ENCODE measurements at places on chromosomes 5 and 9. TPM values are rescaled to one million over a fixed set of nuclear protein-coding genes. Genes with fewer than 3 reads are reported as not detected.

Gene FCN1
- 1.8 TPM for total RNA-seq

Gene SPATA31C1
- not detected for total RNA-seq

Gene FOXD4L5
- total RNA-seq = 0.51 TPM

Gene MAPK9
- 28.3 TPM for total RNA-seq

Gene LCN9
- total RNA-seq = not detected

Gene HCN1
- total RNA-seq = not detected

Gene MEIKIN
- not detected for total RNA-seq

Gene MEGF9
- 12.5 TPM for total RNA-seq

- no peak overlapping the region for H3K27ac ChIP-seq
- no peaks in the 10 kb centered on the region for H3K36me3 ChIP-seq
- H3K4me3 ChIP-seq = no peak overlapping the region
- no peaks in the 10 kb centered on the region for H3K27me3 ChIP-seq
- H3K4me1 ChIP-seq = peaks cover 12% of the 10 kb centered on the region
Observed at GRCh38 chr5:62310426-62311143, 4.6 kb downstream of the KIF2A start.

DNA sequence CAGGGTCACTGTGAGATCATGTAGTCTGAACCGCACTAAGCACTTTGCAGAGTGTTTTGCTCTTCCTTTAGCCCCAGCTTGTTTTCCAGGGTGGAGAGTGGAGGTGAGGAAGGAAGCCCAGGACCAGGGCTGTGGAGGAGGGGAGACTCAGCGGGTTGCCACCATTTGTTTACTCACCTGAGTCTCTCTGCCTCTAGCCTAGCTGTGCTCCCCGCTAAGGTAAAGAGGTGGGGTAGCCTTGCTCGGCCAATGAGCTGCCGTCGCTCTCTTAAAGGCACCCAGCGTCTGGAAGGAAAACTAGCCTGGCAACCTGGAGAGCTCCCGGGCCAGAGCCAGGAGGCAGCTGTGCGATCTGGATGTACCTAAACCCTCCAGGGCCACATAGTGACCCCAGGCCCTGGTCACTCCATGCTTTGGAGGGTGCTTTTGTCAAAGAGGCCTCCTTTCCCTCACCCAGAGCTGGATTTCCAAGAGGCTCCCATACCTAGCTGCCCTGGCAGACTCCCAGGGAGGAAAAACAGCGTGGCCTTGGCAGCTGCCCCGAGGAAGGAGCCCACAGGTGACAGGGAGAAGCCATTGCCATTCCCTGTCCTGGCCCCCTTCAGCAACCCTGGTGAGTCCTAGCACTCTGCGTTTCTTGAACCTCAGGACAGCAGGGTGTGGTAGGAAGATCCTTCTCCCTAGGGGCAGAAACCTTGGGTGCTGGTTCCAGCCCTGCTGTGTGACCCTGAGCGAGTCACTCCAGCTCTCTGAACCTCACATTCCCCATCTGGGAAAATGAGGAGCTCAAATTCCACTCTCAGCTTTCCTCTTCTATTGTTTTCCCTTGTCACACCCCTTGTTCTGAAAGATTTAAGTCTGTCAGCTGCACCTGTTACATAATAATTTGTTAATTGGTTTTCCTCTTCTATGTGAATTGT lies 42.4 kb upstream of the LARP1 start:
- H3K4me1 ChIP-seq = peaks cover 4% of the 10 kb centered on the region
- DNase-seq = no peak
- H3K36me3 ChIP-seq = no peaks in the 10 kb centered on the region

DNA sequence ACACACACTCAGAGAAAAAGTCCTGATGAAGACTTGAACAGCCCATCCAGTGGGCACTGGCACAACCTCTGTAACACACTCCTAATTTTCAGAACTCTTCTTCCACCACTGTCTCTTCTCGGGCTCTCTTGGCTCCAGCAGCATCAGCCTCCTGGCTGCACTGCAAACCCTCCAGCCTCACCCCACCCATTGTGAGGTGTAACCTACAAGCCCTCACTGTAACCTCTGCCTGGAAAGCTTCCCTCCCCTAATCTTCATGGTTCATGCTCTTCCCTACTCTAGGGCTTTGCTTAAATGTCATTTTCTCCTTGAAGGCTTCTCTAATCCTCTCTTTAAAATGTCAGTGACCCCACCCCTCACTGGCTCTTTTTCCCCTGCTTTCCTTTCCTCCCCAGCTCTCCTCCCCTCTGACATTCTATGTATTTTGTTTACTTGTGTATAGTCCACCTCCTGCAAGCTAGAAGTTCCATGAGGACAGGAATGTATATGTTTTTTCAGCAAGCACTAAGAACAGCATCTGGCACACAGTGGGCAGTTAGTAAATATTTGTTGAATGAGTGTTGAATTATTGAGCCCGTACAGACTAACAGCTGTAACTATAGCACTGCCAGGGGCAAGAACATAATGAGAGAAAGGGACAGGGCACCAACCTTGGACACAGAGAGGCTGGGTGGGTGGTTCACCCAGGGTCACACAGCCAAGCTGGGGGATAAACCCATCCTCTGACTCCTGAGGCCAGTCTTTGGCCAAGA lies 76.4 kb downstream of the ESM1 start:
- no peak overlapping the region for H3K4me3 ChIP-seq
- H3K4me1 ChIP-seq = no peaks in the 10 kb centered on the region
- H3K36me3 ChIP-seq = no peaks in the 10 kb centered on the region
- H3K27ac ChIP-seq = no peak overlapping the region
- H3K27me3 ChIP-seq = no peaks in the 10 kb centered on the region

GRCh38 chr9:125240649-125240999 lies 519 bp downstream of the HSPA5 start:
- peak; percentile 13 for DNase-seq
- peaks cover 29% of the 10 kb centered on the region for H3K4me1 ChIP-seq
- H3K27me3 ChIP-seq = no peaks in the 10 kb centered on the region
- H3K36me3 ChIP-seq = peaks cover 38% of the 10 kb centered on the region

DNA sequence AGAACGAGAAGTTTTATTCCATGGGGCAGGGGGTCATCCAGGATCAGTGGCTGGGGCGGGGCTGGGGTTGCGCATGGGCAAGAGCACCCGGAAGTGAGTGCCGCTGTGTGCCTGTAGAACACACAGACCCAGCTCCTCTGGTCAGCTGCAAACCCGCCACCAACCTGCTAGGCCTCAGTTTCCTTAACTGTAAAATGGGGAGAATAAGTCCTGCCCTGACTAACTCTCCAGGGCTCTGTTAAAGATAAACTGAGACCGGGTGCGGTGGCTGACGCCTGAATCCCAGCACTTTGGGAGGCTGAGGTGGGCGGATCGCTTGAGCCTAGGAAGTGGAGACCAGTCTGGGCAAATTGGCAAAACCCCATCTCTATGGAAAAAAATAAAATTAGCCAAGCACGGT lies 152.2 kb downstream of the GABBR2 start:
- H3K36me3 ChIP-seq = no peaks in the 10 kb centered on the region
- no peak for DNase-seq
- H3K4me3 ChIP-seq = no peak overlapping the region
- no peaks in the 10 kb centered on the region for H3K4me1 ChIP-seq
- peaks cover 10% of the 10 kb centered on the region for H3K27me3 ChIP-seq

DNA sequence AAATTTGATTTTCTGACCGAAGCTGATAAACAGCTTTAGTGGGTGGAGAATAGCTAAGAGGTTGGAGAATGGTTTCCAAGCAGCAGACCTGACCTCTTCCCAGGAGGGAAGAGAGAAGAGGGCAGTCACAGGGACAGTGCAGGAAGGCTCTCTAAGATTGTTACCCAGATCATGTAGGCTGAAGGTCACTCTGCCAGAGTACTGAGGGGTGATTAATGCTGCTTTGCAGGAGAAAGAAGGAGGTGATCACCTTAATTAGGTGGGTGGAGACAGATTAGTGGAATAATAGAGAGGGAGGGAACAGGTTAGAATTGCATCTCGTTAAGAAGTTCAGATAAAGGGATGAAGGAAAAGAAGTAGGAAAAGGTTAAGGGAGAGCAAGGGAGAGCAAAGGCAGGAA lies 440.5 kb downstream of the BRINP1 start:
- no peak overlapping the region for H3K4me3 ChIP-seq
- H3K36me3 ChIP-seq = no peaks in the 10 kb centered on the region
- no peak for DNase-seq
- no peaks in the 10 kb centered on the region for H3K4me1 ChIP-seq

DNA sequence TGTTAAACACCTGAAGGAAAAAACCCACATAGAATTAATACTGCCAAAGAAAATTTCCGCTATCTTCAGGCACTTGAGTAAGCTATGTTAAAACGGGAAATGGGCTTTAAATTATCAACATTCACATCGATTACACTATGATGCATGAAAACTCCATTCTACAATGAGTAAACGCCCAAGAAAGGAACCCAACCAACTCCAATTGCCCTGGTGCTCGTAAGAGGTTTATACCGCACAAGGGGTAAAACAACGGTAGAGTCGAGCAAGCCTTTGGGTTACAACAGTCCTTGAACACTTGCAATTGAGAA lies 1.0 kb downstream of the AGTPBP1 start:
- DNase-seq = no peak
- H3K36me3 ChIP-seq = no peaks in the 10 kb centered on the region
- H3K27ac ChIP-seq = peak overlapping the region; percentile 72
- no peaks in the 10 kb centered on the region for H3K27me3 ChIP-seq
- peaks cover 11% of the 10 kb centered on the region for H3K4me1 ChIP-seq

DNA sequence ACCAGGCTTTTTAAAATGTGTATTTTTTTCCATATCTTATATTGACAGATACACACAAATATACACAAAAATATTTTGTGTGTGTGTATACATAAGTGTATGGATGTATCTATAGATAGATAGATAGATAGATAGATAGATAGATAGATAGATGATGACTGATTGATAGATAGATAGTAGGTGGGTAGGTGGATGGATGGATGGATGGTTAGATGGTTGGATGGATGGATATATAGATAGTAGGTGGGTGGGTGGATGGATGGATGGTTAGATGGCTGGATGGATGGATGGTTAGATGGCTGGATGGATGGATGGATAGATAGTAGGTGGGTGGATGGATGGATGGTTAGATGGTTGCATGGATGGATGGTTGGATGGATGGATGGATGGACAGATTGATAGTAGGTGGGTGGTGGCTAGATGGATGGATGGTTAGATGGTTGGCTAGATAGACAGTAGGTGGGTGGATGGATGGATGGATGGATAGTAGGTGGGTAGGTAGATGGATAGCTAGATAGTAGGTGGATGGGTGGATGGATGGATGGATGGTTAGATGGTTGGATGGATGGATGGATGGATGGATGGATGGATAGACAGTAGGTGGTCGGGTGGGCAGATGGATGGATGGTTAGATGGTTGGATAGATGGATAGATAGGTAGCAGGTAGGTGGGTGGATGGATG lies 156.2 kb downstream of the NR3C1 start:
- no peaks in the 10 kb centered on the region for H3K27me3 ChIP-seq
- DNase-seq = no peak
- no peak overlapping the region for H3K4me3 ChIP-seq
- no peak overlapping the region for H3K27ac ChIP-seq

DNA sequence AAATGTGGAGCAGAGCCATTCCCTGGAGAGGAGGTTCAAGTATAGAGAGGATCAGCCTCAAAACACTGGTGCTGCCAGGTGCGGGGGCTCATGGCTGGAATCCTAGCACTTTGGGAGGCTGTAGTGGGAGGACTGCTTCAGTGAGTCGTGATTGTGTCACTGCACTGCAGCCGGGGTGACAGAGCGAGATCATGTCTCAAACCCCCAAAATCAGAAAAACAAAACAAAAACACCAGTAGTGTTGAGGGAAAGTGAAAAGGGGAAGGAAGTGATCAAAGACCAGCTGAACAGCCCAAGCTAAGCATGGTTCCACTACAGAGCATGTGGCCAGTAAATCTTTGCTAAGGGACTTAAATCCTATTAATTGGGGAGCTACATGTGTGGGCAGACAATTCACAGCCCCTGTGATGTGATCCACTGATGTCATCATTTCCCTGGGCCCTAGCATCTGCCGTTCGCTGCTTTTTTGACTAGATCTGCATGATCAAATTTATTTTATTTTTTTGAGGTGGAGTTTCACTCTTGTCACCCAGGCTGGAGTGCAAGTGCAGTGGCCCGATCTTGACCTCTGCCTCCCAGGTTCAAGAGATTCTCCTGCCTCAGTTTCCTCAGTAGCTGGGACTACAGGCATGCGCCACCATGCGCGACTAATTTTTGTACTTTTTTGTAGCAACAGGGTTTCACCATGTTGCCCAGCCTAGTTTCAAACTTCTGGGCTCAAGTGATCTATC lies 2.7 kb upstream of the PCBD2 start:
- no peak overlapping the region for H3K4me3 ChIP-seq
- H3K27ac ChIP-seq = no peak overlapping the region
- DNase-seq = no peak
- H3K36me3 ChIP-seq = peaks cover 3% of the 10 kb centered on the region

DNA sequence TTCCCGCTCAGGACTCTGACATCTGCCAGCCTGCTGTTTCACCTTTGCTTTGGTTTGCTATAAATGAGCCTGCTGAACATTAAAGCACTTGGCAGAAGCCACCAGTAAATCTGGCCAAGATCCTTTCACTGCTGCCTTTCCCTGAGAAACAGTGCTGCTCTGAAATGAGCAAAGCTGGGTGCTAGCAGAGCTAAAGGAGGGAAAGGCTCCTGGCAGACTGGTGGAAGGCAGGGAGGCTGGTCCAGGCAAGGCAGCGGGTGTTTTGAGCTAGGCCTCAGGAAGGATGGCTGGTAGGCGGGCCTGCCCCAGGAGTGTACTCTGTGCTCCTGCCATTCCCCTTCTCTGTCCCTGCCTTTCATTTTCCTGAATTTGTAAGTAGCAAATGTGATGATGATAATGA lies 52.5 kb upstream of the PTGS1 start:
- H3K27ac ChIP-seq = no peak overlapping the region
- peaks cover 37% of the 10 kb centered on the region for H3K36me3 ChIP-seq
- H3K27me3 ChIP-seq = no peaks in the 10 kb centered on the region
- no peak for DNase-seq
- H3K4me1 ChIP-seq = no peaks in the 10 kb centered on the region
- H3K4me3 ChIP-seq = no peak overlapping the region

- no peak overlapping the region for H3K27ac ChIP-seq
- DNase-seq = no peak
- no peaks in the 10 kb centered on the region for H3K27me3 ChIP-seq
- no peaks in the 10 kb centered on the region for H3K36me3 ChIP-seq
Observed at GRCh38 chr5:3142261-3143027, 391.0 kb upstream of the IRX2 start.

- no peaks in the 10 kb centered on the region for H3K4me1 ChIP-seq
- no peaks in the 10 kb centered on the region for H3K27me3 ChIP-seq
- H3K27ac ChIP-seq = no peak overlapping the region
- no peaks in the 10 kb centered on the region for H3K36me3 ChIP-seq
- DNase-seq = no peak
Observed at GRCh38 chr5:16906255-16906654, 29.8 kb downstream of the MYO10 start.

DNA sequence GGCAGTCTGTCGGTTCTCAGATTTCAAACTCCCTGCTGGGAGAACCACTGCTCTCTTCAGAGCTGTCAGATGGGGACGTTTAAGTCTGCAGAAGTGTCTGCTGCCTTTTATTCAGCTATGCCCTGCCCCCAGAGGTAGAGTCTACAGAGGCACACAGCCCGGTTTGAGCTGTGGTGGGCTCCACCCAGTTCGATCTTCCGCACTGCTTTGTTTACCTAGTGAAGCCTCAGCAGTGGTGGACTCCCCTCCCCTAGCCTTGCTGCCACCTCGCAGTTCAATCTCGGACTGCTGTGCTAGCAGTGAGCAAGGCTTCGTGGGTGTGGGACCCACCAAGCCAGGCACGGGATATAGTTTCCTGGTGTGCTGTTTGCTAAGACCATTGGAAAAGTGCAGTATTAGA lies 8.0 kb downstream of the SLC27A6 start:
- H3K27ac ChIP-seq = no peak overlapping the region
- no peak overlapping the region for H3K4me3 ChIP-seq
- H3K27me3 ChIP-seq = no peaks in the 10 kb centered on the region
- DNase-seq = no peak
- no peaks in the 10 kb centered on the region for H3K36me3 ChIP-seq
- H3K4me1 ChIP-seq = no peaks in the 10 kb centered on the region

- H3K27me3 ChIP-seq = no peaks in the 10 kb centered on the region
- no peaks in the 10 kb centered on the region for H3K4me1 ChIP-seq
- DNase-seq = no peak
- no peaks in the 10 kb centered on the region for H3K36me3 ChIP-seq
- no peak overlapping the region for H3K4me3 ChIP-seq
Observed at GRCh38 chr5:118310401-118310800, 677.9 kb downstream of the DTWD2 start.

All from T-cell (primary cell).